ENCODE measurements at places on chromosomes 5 and 9.

DNA sequence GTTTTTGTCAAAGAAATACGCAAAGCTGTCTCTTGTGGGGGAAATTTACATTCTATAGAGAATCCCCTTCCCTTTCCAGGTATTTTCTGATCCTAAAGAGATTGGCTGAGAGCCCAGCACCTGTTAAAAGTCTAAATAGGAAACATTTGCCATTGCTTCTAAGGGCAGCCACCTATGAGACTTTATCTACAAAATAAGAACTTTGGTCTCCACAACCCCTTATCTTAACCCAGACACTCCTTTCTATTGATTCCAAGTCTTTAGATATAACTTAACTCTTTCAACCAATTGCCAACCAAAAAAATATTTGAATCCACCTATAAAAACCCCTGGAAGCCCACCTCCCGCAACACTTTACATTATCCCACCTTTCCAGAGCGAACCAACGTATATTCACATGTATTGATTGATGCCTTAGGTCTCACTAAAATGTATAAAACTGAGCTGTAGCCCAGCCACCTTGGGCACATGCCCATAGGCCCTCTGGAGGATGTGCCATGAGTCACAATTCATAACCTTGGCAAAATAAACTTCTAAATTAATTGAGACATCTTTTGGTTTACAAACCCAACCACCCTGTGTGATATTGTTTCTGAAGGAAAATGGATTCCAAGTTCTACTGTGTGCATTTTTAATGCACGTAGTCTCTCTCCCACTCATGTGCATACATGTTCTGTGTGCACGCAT lies 211.4 kb downstream of the GAS1 start:
- DNase-seq = no peak

DNA sequence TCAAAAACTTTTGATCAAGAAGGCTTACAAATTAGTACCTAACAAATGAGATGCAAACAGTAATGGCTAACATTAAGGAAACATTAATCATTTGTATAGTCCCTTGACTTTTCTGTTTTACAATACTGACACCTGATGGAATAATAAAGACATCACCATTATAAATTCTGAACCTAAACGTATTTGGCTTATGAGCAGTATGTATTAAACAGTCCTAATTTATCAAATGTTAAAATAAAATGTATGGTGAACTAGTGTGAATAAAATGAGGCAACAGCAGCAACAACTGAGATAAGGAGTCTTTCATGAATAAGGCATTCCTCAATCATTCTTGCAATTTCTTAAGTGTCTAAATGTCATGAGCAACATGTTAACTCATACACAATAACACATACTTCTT lies 6.0 kb downstream of the PUM3 start:
- DNase-seq = no peak

GRCh38 chr5:173790836-173791546 lies 97.2 kb upstream of the CPEB4 start:
- DNase-seq = no peak

DNA sequence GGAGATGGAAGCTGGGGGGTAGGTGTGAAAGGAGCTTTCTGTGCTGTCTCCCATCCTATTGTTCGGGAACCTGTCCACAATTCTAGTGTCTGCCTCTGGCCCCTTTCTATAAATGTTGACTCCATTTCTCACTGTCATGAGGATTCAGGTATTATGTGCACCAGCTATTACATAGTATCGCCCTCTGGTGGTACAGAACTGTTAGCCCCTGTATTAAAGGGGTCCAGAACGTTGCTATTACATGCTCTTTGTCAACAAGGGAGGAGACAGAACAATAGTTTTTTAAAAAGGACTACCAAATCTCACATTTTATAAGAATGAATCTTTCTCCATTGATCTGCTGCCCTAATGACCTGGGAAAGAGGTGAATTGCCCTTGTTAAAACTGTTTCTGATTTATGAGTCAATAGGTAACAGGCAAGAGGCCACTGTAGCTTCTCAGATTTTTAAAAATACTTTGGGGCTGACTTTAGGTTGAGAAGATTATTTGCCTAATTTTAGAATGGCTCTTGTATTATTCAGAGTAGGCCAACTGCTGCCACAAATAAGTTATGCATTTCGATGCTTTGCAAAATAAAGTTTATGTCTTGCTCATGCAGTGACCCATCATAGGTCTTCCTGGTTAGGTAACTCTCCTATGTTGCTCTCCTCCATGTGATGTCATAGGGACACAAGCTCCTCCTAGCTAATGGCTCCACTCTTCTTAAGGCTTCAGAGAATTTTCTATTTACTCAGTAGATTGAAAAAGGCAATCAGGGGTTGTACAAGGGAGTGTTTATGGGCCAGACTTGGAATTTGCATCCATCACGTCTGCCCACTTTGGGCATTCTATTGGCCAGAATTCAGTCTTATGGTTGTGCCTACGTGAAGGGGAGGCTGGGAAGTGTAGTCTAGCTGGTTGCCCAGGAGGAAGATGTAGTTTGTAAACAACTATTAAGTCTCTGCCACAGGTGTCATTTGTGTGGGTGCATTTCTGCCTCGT lies 20.8 kb downstream of the DCANP1 start:
- peak; percentile 16 for DNase-seq

- DNase-seq = no peak
These were observed 10.6 kb downstream of the DIPK1B start for GRCh38 chr9:136722969-136723356.

- DNase-seq = no peak
These were observed 11.9 kb upstream of the GARNL3 start for GRCh38 chr9:127252410-127253318.

Data from NCI-H2227 treated with DMSO at 0.1 percent for 48 hours (cell line).